ENCODE measurements at places on chromosomes 2 and 18. TPM values are rescaled to one million over a fixed set of nuclear protein-coding genes. Genes with fewer than 3 reads are reported as not detected.

Gene AMER3
- total RNA-seq, result not detected

- DNase-seq, result peak; percentile 20
Observed at GRCh38 chr18:8496186-8496585, 113.1 kb upstream of the RAB12 start.

DNA sequence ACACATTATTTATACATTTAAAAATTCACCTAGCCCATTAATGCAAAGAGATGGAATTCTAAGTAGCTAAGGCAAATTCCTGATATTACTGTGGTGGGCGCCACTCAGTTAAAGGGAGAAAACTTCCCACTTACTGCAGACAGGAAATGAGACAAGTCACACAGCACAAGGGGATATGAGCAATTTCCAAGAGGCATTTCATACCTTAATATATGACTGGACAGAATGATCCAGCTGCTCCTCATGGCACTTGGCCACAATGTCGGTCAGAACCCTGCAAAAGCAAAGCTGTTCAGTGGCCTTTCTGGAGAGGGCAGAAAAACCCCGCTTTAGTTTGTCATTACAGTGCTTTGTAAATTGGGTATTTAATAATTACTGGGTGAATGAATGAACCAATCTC is 121.4 kb upstream of the CCDC195 start:
- peak; percentile 84 for DNase-seq

DNA sequence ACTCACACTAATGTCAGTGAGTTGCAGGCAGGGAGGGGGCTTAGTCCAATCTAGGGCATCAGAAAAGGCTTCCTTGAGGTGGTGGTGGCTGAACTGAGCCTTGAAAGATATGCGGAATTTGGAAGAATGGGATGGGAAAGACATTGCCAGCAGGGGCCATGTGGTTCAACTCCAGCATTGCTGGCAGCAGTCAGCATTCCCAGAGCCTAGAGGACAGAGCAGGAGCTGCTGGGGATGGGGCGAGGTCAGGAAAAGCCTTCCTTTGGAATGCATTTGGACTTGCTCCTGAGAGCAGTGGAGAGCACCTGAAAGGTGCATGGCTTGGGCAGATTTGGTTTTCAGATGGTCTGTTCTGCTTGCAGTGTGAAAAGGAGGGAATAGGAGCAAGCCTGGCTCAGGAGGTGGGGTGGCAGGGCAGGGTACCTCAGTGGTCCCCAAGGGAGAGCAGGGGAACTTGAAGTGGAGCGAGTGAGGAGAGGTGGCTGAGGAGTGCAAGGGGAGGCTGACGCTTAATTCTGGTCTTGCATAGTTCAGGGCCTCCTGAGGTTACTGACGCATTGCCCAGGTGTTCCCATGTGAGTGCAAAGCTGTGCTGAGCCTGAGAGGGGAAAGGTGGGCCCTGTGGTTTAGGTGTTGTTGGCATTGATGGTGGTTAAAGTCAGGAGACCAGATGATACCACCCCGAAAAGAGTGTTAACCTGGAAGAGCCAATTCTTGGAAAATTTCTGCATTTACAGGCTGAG is 112.1 kb upstream of the MGAT5 start:
- no peak for DNase-seq

Gene GAD1
- total RNA-seq, result 3.0 TPM

DNA sequence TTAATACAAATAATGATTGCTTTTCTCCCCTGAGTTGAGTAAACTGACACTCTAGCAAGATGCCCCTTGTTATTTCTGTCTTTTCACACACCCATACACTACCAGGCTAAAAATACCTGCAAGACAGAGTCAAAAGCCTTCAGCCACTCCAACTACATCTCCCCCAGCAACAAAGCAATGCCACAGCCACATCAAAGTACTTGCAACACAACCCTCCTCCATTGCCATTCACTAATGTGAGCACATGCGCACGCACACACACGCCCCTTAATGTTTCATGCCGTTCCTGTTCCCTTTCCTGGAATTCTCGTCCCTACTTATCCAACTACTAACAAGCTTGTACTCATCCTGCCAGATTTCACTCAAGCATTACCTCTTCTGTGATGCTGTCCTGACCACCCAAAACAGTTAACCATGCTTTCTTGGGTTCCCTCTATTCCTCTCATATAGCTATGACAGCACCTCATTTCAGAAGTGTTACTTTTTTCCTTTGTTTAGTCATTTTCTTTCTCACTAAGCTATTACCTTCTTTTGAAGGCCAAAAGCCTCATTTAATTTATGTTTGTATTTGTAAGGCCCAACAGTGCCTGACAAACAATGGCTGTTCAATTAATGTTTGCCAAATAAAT is 29.6 kb downstream of the SLC25A12 start:
- DNase-seq, result no peak

GRCh38 chr18:68147728-68148127 is 567.2 kb downstream of the TMX3 start:
- peak; percentile 5 for DNase-seq

Gene TMEM214
- total RNA-seq, result 88.6 TPM

- DNase-seq, result no peak
Observed at GRCh38 chr2:163703386-163703785, 32.4 kb downstream of the FIGN start.

DNA sequence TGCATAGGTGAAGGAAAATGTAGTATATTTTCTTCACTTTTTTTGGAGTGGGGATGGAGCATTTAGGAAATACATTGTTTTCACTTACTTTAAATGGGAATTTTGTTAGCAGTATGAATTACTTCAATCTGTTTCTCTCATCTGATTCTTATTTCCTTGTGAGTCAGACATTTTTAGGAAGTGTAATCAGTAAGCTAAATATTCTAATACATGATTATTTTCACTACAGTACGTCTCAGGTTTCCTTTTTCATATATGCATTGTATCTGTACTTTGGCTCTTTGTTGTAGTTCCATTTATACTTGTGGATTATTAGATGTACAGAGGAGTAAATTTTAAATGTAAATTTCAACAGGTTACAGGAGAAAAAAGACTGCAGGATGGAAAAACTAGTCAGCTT is 27.9 kb downstream of the GPD2 start:
- no peak for DNase-seq

- no peak for DNase-seq
Observed at GRCh38 chr18:22193466-22193865, 24.1 kb downstream of the GATA6 start.

- DNase-seq, result no peak
Observed at GRCh38 chr2:171627412-171627811, 59.9 kb upstream of the DYNC1I2 start.

Data from M059J (cell line).